ENCODE measurements at places on chromosomes 6 and 20.

DNA sequence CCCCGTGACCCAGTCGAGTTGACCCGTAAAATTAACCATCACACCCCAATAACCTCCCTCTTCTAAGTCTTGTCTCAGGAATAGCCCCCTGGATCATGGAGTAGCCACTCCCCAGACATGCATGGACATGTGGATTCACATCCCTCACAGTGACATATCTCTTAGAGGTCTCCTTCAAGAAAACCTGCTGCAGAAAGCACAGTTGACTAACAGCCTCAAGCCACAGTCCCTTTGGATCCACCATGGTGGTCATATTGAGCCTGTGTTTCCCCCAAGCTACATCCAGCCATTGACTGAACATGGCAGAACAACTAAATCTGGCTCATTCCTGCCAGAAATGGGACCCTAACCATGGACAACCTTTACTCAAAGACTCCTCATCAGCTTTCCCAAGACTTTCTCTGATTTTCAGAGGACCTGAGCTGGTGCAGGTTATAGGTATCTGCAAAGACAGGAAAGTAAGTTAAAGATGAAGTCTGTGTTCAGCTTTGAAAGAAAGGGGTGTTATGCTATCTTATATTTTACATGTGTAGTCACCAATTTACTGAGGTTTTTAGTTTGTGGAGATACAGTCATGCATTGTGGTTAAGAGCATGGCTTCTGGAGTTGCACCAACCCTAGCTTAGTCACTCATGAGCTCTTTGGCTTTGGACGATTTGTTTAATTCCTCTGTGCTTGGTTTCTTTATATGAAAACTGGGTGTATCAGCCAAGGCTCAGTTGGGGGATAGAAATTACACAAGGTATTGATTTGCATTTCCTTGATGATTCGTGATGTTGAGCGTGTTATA, 219.1 kb downstream of the MYLK4 start:
- no peak for DNase-seq

DNA sequence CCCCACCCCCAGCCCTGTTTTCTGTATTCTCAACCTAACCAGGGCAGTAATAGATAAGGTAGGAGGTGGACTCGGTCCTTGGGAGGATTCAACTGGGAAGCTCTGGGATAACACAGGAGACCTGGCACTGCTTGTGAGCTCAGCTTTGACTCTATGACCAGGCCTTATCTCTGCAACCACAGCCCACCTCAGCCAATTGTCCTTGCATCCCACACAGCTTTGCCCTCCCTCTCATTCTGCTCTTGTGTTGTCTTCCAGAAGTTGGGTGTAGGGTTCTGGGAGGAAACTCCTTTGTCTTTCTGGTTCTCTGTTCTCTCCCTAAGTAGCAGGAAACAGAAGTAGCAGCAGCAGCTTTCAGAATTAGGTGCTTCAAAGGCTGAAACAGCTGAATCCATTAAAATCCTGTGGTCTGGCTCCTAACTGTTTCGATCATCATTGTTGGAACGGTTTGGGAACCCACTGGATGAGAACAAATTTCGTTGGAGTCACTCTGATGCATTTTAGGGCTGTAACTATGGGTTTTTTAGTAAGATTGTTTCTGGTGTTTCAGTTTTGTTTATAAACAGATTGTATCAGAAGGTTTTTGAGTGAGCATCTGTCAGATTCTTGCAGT, 32.4 kb upstream of the SNX9 start:
- no peak for DNase-seq

GRCh38 chr6:79755967-79756366, 124.8 kb downstream of the SH3BGRL2 start:
- DNase-seq: no peak

DNA sequence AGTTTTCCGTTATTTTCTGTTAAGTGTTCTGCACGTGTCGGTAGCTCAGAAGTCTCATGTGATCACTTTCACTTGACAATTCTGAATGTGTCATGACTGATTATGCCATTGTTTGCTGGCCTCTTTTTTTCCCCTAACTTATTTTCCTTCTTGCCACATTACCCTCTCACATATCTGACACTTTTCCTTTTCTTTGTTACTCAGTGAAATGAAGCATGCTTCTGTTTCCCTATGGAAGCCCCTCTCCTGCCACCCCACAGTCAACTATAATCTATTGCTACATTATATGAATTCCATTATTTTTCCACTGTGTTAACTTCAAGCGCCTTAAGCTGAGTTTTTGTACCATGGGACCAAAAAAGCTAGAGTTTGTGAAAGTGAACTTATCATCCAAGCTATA, 531.6 kb upstream of the HS3ST5 start:
- no peak for DNase-seq

GRCh38 chr20:48990467-48990866, 55.6 kb upstream of the CSE1L start:
- DNase-seq: no peak
